ENCODE measurements at places on chromosomes 12 and 14. TPM values are rescaled to one million over a fixed set of nuclear protein-coding genes. Genes with fewer than 3 reads are reported as not detected.

GRCh38 chr12:109714913-109715244, 1.3 kb downstream of the FAM222A start:
- no peak for DNase-seq
- no peaks in the 10 kb centered on the region for H3K36me3 ChIP-seq
- H3K27ac ChIP-seq, result no peak overlapping the region

DNA sequence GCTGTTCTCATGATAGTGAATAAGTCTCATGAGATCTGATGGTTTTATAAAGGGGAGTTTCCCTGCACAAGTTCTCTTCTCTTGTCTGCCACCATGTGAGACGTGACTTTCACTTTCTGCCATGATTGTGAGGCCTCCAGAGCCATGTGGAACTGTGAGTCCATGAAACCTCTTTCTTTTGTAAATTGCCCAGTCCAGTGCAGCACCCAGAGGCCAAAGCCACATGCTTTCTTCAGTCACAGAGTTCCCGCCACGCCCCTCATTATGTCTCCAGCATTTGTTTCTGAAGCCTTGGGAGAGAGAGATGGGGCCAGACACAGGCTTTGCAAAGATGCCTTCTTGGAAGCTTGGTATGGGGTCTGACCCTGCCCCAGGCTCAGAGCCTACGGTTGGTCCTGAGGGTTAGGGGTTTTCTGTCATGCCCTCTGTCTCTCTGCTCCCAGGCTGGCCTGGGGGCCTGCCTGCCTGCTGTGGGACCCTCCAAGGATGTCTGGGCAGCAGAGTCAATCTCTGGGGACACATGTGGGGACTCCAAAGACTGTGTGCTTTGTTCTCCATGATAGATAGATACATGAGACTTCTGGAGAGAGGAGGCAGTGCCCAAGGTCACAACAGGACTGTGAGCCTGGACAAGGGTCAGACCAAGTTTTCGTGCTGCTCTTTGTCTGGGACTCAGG, 114.1 kb upstream of the PRMT8 start:
- peaks cover 3% of the 10 kb centered on the region for H3K27me3 ChIP-seq
- no peaks in the 10 kb centered on the region for H3K36me3 ChIP-seq
- peaks cover 8% of the 10 kb centered on the region for H3K4me1 ChIP-seq
- no peak overlapping the region for H3K4me3 ChIP-seq

GRCh38 chr12:7346551-7347225, 42.8 kb downstream of the ACSM4 start:
- no peak overlapping the region for H3K4me3 ChIP-seq
- H3K27me3 ChIP-seq, result no peaks in the 10 kb centered on the region
- H3K4me1 ChIP-seq, result peaks cover 6% of the 10 kb centered on the region
- H3K27ac ChIP-seq, result no peak overlapping the region
- no peak for DNase-seq

GRCh38 chr14:100261621-100262020, 22.7 kb downstream of the YY1 start:
- no peak for DNase-seq
- H3K27ac ChIP-seq, result no peak overlapping the region
- no peaks in the 10 kb centered on the region for H3K27me3 ChIP-seq

- no peaks in the 10 kb centered on the region for H3K4me1 ChIP-seq
- no peak overlapping the region for H3K27ac ChIP-seq
- DNase-seq, result no peak
- no peaks in the 10 kb centered on the region for H3K27me3 ChIP-seq
These were observed 342.3 kb downstream of the SYT1 start for GRCh38 chr12:79206871-79207270.

DNA sequence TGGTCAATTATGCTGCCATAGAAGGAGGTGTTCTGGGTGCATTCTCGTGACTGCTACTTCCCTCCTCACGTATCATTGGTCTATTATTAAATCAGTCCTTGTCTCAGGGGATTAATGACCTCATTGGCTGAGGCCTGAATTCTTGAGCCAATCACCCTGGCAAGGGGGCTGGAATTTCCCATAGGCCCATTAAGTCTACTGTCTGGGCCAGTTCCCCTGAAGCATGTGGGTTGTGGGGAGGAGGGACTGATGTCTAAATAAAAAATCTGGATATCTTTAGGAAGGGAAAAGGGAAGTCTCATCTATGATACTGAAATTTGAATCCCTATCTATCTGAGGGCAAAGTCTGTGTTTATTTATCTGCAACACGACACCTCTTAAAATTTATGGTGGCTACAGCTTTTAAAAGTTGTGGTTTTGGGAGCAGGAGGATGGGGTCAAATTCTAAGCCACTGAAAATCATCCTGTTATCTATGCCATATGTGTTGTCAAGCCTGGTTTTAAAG, 71.9 kb downstream of the DYRK2 start:
- H3K36me3 ChIP-seq, result no peaks in the 10 kb centered on the region
- H3K4me3 ChIP-seq, result no peak overlapping the region
- H3K4me1 ChIP-seq, result peaks cover 11% of the 10 kb centered on the region
- no peak for DNase-seq
- no peaks in the 10 kb centered on the region for H3K27me3 ChIP-seq

DNA sequence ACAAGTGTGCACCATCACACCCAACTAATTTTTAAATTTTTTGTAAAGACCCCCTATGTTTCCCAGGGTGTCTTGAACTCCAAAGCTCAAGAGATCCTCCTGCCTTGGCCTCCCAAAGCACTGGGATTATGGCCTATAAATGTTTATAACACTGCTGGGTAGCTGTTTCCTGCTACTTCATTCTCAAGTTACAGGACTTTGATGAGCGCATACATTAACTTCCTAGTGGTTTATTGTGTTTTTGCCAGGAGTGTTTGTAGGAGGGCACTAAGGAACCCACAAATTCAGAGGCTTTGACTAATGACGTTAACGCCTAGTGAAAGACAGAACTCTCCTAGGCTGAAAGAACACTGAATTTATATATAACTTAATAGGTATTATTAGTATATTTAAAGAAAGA, 15.2 kb upstream of the NAA30 start:
- no peak overlapping the region for H3K27ac ChIP-seq
- no peak overlapping the region for H3K4me3 ChIP-seq
- DNase-seq, result no peak

DNA sequence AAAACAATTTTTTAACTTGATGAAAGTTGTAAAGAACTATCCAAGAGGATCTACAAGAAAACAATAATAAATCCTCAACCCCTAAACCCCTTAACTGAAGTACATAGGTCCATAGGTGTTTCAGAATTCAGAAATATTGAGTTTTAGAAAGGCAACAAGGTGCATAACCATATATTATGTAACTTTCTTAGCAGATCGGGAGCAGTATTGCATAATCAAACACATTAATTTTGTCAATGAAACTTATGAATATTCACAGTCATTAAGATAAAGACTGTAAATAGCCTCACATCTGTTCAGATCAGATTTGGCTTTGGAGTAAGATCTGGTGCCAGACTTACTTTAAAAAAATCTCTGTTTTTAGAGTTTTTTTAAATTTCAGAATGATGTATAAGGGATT, 647.1 kb upstream of the FLRT2 start:
- H3K4me1 ChIP-seq, result no peaks in the 10 kb centered on the region
- H3K27me3 ChIP-seq, result no peaks in the 10 kb centered on the region
- DNase-seq, result no peak

GRCh38 chr12:49800421-49801140, 27.6 kb downstream of the NCKAP5L start:
- no peak for DNase-seq
- peaks cover 100% of the 10 kb centered on the region for H3K36me3 ChIP-seq
- H3K27ac ChIP-seq, result no peak overlapping the region
- no peaks in the 10 kb centered on the region for H3K27me3 ChIP-seq

Gene FBLN5
- 130 TPM for total RNA-seq

DNA sequence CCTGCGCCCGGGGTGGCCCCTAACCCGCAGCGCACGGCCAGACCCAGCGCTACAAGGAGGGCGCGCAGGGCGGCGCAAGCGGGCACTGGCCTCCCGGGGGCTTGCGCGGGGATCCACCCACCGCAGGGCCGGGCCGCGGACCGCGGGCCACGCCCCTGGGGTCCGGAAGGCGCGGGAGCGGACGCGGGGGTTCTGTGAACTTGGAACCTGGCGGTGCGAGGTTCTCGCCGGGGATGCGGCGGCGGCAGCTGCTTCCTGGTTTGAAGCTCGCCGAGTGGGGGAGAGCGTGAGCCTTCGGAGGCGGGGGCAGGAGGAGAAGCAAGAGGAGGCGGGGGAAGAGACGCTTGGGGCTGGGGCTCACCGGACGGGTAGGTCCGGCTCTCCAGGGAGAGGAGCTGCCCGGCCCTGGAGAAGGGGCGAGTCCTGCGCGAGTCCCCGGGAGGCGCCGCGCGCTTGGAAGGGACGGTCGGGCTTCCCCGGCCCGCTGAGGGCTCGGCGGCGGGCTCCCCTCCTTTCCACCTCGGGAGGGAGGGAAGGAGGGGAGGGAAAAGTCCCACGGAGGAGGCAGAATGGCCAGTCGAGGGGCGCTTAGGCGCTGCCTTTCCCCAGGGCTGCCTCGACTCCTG, at the start of gene PRKCH:
Gene PRKCH, plus strand, starts transcription at position 195 of the 626 bp plus-strand sequence. CDS start 523 bp downstream, outside the sequence.
- no peaks in the 10 kb centered on the region for H3K27me3 ChIP-seq
- H3K36me3 ChIP-seq, result no peaks in the 10 kb centered on the region
- peak within 1 kb of the TSS; percentile 79 for H3K4me3 ChIP-seq
- H3K4me1 ChIP-seq, result peaks cover 13% of the 10 kb centered on the region
- peak within 1 kb of the TSS; percentile 89 for H3K27ac ChIP-seq
- DNase-seq, result peak; percentile 91

All from lower lobe of right lung (tissue), 2 donors.